ENCODE measurements at places on chromosomes 3 and 15.

DNA sequence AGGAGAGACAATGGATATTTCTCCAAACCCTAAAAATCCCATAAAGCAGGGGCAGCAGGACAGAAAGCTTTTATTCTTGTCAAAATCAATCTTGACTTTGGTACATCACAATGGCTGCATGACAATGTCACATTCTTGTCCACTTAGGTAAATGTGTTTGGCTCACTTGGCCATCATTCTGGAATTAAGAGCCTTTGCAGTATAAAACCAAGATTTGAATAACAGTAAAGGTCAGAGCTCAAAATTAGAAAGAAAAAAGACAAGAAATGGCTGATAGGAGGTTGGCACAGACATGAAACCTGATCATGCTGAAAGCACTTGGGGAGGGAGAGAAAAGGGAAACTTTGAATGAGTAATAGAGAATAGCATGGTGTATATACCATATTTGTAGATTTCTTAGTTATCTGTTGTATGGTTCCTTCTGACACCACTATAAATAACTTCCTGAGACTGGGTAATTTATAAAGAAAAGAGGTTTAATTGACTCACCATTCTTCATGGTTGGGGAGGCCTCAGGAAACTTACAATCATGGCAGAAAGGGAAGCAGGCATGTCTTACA, 158.5 kb upstream of the SGO1 start:
- no peak for DNase-seq

- DNase-seq: no peak
Observed at GRCh38 chr3:135237371-135238143, 442.5 kb downstream of the EPHB1 start.

DNA sequence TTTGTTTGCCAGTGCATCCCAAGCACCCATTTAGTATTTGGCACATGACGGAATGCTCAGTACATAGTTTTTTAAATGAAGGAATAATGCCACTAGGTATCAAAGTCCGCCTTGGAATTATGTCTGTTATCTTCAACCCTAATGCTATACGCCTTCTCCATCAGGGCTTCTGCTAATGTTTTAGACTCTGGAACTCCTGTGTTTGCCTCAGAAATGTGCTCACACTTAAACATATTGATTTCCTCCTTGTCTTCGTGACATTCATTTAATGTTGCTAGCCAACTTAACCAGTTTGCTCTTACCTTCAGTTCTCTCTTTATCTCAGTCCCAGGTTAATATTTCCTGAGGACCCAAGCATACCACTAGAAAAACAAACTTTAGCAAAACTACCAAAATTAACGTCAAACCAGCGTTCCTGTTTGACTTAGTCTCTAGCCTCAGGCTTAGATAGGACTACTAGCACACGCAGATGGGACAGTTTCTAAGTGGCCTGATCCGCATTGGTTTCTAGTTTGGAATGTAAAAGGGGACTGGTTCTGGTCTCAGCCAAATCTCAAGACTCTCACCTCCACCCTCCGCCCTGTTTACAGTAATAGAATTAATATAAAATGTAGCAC, 81.4 kb downstream of the IL1RAP start:
- DNase-seq: no peak

DNA sequence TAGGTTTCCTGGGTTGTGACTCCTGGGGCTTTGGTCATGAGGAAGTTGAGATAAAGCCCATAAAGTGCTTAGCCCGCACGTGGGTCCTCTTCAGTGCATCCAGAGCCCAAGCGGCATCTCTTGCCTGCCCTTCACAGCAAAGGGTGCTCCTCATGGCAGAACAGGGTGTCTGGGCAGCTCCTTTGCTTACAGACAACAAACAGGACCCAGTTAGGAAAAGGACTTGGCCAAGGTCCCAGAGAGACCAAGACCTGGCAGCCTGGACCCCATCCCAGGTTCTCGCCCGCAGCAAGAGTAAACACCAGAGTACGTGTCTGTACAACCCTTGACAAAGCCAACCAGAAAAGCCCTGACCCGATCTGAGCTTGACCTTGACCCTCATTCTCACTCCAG, 27.0 kb downstream of the ALS2CL start:
- no peak for DNase-seq

DNA sequence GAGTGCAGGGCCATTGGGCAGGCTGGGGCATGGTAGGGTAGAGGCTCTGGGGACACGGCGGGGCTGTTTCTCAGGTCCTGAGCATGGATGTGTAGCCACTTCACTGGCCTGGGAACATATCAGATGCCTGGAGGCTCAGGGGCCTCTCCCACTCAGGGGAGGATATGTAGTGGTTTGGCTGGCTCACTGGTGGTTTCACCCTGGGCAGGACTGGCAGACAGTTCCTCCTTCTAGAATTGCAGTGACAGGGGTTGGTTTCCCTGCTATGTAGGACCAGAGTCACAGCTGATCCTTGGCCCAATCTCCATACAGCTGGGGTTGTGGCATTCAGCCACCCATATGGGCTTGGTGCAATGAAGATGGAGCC, 4.8 kb upstream of the ARHGAP31 start:
- no peak for DNase-seq

GRCh38 chr3:21620511-21621155, 130.4 kb downstream of the ZNF385D start:
- DNase-seq: no peak

- no peak for DNase-seq
Observed at GRCh38 chr3:71599416-71599815, 15.9 kb upstream of the FOXP1 start.

GRCh38 chr3:70078778-70079177, 79.2 kb downstream of the SAMMSON start:
- no peak for DNase-seq

GRCh38 chr3:64343689-64344430, 118.6 kb upstream of the PRICKLE2 start:
- no peak for DNase-seq

- DNase-seq: no peak
Observed at GRCh38 chr3:71469138-71469435, 114.4 kb downstream of the FOXP1 start.

- DNase-seq: no peak
Observed at GRCh38 chr3:129572603-129573002, 29.6 kb downstream of the H1-8 start.

DNA sequence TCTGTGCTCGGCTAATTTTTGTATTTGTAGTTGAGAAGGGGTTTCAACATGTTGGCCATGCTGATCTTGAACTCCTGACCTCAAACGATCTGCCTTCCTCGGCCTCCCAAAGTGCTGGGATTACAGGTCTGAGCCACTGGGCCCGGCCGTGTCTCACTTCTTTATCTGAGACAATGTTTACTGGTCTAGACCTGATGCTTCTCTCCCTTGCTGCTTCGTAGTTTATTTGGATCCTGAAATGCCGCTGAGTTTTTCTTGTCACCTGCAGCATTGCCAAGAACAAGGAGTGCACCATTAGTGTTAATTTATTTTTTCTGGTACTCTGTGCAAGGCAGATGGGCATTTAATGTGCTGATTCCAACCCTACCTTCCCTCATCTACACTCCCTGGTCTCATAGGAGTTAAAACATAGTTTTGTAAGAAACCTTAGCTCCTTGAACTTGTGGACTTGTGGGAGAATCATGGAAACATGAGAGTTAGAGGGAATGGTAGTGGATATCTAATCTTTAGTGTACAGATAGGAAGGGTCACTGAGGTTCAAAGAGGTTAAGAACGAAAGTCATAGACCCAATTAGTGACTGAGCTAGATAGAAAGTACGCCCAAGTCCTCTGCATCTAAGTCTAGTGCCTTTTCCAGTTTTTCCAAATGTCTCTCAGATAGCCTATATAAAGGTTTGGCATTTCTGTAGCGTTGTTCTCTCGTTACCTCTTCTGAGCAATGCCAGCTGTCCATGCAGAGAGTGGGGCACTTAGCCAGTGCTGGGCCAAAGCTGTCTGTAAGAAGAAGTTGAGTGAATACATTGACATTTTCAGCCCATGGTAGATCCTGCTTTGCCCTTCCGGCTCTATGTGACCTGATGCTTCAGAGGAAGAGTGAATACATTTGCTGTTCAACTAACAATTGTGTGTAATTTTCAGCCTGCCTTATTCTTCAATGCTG, 244.1 kb downstream of the LPP start:
- no peak for DNase-seq

DNA sequence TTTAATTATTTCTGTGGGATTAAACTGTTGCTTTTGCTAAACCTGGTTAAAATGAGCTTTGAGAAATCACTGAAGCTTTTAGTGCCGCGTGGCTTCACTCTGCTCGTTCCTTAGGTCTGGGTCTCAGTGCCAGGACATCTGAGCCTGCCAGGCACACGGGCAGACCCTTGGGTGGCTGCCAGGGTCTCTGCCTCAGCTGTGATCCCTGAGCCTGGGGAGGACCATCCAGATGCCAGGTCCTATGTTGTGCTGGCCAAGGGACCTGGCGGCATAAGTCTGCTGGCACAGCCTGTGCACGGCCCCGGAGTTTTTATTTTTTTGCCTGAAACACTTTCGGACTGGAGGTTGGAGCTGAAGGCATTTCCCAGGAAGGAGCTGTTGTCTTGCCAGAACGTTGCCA, 328.1 kb downstream of the LRTM1 start:
- no peak for DNase-seq

- DNase-seq: peak; percentile 46
Observed at GRCh38 chr3:137105277-137105977, 147.6 kb downstream of the IL20RB start.

DNA sequence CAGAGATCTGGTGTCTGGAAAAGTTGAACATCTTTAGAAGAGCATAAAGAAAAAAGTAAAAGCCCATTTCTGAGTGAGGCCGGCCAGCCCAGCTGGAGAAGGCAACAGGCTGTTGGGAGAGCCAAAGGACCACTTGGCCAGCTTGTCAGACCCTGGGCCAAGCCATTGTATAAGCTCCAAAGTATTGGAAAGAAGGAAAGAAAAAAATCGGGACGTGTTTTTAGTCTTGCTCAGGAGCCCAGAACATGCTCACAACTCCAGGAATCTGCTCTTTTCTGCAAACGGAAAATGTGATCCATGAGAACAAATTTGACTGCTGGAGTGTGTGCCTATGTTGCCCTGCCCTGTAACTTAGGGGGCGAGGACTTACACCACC, 10.4 kb upstream of the CLPX start:
- no peak for DNase-seq

DNA sequence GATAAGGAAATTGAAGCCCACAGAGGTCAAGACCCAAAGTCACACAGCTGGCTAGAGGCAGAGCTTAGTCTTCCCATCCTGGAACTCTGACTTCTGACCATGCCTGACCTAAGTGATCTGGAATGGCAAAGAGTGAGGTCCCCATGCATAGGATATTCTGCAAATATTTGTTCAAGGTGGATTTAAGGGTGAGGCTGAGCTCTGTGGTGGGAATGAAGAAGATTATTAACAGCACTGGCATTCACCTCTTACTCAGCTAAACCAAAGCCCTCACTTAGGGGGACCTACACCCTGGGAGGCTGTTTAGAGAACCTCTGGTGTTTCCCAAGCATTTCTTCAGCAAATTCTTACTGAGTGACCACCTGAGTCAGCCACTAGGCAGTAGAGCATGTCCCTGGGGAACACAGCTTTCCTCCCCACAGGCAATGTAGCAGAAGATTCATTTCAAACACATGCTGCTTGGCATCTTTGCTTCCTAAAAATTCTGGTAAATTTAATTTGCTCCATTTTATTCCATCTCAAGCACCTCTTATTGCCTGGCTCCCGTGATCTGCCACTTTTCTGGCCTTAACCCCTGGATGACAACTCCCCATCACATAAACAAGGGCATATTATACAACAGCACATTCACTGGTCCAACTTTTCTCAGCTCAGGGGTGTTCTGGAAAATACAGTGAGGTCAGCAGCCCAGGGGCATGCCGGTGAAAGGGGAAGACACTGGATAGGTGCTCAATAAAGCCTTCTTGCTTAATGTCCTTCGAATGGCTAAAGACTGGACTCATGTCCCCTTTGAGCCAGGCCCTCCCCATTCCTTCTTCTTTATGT, 176.0 kb downstream of the ABHD5 start:
- peak; percentile 38 for DNase-seq

GRCh38 chr15:31607656-31608055, 281.0 kb downstream of the KLF13 start:
- DNase-seq: no peak

DNA sequence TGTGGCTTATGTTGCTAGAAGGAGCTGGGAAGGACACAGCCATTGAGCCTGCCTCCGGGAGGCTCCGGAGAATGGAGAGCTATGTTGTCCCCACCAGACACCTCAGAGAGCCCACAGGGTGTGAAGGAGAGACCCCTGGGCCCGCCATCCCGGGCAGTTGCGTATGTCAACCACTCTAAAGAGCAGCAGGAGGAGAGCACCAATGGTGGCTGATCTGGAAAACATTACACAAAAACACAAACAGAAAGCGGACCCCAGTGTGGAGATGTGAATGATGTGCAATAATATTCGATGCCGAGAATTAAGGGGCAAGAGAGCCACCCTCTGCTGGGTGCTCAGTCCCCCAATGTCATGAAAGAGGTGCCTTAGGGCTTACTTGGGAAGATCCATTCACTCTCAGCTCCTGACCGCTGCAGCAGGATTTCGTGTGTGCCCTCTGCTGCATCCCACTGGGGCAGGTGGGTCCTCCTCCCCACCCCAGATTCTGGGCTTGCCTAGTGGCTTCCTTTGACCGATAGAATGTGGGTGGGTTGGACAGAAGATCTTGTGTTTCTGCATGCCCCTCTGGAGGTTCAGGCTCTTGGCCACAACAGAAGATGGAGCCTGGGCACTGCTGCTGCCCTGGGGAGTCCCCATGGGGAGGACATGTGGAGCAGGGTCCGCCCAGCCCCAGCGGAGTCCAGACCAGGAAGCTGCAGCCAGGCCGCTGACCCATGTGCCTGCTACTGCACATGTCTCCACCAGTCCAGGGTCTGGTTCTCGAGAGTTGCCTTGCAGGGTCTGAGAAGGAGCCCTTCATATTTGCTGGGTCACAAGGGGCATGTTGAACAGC, 245.3 kb downstream of the OCA2 start:
- no peak for DNase-seq

DNA sequence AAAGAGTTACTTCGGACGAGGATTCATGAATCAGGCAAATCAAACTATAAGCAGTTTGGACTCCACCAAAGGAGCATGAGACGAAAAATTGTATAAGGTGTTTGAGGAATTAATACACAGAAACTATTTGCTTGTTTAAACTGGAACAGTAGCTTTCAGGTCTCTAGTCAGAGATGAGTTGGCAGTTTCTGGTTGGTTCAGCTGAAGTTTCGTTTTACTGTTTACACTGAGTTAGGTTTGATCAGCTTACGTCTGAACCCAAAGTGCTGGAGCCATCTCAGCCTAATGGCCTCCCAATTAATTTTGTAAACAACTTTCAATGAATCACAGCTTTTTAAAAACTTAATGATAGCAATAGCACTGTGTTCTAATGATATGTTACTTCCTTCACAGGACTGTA, 703.7 kb downstream of the NLGN1 start:
- no peak for DNase-seq

- DNase-seq: no peak
Observed at GRCh38 chr3:101823525-101823924, 25.8 kb upstream of the NFKBIZ start.

GRCh38 chr3:69901802-69902201, 97.7 kb upstream of the SAMMSON start:
- no peak for DNase-seq

Data from amniotic stem cell (primary cell).